ENCODE measurements at places on chromosomes 2 and 18. TPM values are rescaled to one million over a fixed set of nuclear protein-coding genes. Genes with fewer than 3 reads are reported as not detected.

CABYR gene
- total RNA-seq = 26.6 TPM

STON1 gene
- 10.6 TPM for total RNA-seq

SPATA3 gene
- not detected for total RNA-seq

CNGA3 gene
- 6.3 TPM for total RNA-seq

BOLA3 gene
- total RNA-seq = 11.3 TPM

PFN4 gene
- total RNA-seq = 1.6 TPM

AQP12A gene
- not detected for total RNA-seq

IFIH1 gene
- total RNA-seq = 2.2 TPM

Measured in parietal lobe (tissue), 2 donors.